NCI-H187 (cell line): ENCODE measurements at places on chromosomes 1 and 21.

GRCh38 chr1:9890224-9890731 is 19.8 kb downstream of the CTNNBIP1 start:
- no peak for DNase-seq

GRCh38 chr1:53310847-53311681 is 16.8 kb downstream of the LRP8 start:
- DNase-seq: no peak

- no peak for DNase-seq
Observed at GRCh38 chr1:169739980-169740379, 6.1 kb upstream of the SELE start.

GRCh38 chr1:1305300-1306069 is 2.2 kb downstream of the ACAP3 start:
- DNase-seq: no peak

- DNase-seq: no peak
Observed at GRCh38 chr21:39852021-39852721, 15.1 kb upstream of the PCP4 start.

DNA sequence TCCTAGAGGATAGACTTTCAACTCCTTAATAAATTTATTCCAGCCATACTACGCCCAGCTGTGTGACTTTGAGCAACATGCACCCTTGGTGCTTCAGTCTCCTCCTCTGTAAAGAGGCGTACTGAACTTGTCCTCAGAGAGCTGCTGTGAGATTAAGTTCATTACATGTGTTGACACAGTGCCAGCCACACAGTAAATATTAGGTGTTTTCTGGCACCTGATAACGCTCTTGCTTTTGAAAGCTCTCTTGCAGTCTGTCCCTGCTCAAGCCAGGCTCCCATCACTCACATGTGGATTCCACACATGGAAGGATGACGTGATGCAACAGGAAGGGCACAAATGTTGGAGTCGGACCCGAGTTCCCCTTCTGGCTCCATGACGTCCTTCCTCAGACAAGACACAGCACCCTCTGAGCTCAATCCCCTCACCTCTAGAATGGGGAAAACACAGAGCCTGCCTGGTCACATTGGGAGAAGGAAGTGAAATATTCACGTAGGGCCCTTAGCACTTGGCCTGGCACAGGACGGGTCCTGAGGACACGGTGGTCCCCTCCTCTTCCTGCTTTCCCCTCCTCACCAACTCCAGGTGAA is 7.7 kb downstream of the IFNLR1 start:
- no peak for DNase-seq

GRCh38 chr1:115062542-115063004 is 26.7 kb downstream of the TSPAN2 start:
- no peak for DNase-seq

GRCh38 chr1:159999204-159999603 is 32.6 kb downstream of the PIGM start:
- no peak for DNase-seq

DNA sequence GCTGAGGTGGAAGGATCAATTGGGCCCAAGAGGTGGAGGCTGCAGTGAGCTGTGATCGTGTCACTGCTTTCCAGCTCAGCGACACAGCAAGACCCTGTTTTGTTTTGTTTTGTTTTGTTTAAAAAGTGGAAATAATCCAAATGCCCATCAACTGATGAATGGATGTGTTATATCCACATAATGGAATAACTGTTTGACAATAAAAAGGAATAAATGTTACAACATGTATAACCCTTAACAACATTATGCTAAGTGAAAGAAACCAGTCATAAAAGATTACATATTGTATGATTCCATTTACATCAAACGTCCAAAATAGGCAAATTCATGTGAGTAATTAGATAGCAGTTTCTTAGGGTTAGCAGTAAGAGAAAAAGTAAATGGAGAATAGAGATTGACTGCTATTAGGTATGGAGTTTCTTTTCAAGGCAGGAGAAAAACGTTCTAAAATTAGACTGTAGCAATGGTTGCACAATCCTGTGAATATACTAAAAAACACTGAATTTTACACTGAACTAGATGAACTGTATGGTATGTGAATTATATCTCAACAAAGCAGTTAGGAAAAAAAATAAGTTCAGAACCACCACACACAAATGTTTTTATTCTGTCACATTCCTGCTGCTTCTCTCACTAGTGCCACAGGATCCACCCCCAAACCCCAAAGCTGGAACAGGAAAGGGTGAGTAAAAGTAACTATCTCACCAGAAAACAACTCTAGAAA is 15.7 kb downstream of the FOXJ3 start:
- no peak for DNase-seq

DNA sequence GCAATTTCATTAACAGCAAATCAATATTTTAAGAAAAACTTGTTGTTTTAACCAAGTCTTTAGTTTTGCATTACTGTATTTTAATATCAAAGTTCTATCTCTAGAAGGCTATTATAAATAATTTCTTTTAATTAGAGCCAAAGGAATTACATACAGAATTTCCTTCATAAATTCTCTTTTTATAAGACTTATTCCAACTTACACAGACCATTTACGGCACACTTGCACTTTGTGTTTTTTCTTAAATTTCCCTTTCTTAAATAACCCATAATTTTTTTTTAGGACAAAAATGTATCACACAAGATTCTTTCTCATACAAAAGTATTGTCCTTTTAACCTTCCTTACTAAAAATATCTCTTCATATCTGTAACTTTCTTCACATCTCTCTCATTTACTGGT is 458.5 kb upstream of the CHRM3 start:
- no peak for DNase-seq

- no peak for DNase-seq
Observed at GRCh38 chr1:94988356-94988755, 61.4 kb upstream of the CNN3 start.

- peak; percentile 39 for DNase-seq
Observed at GRCh38 chr1:37267111-37267835, 207.1 kb upstream of the ZC3H12A start.

- no peak for DNase-seq
Observed at GRCh38 chr1:109112056-109112651, 1.8 kb upstream of the ELAPOR1 start.

- DNase-seq: no peak
Observed at GRCh38 chr1:3898994-3899753, 898 bp downstream of the C1orf174 start.

- DNase-seq: peak; percentile 8
Observed at GRCh38 chr1:157691285-157691920, 9.2 kb downstream of the FCRL3 start.

- no peak for DNase-seq
Observed at GRCh38 chr1:47837056-47837830, 159.9 kb downstream of the TRABD2B start.

GRCh38 chr1:84143796-84144565 is at the start of gene PRKACB:
Gene PRKACB (plus strand): TSS chr1:84144271. CDS start chr1:84144362, 91 bp downstream.
- DNase-seq: no peak

DNA sequence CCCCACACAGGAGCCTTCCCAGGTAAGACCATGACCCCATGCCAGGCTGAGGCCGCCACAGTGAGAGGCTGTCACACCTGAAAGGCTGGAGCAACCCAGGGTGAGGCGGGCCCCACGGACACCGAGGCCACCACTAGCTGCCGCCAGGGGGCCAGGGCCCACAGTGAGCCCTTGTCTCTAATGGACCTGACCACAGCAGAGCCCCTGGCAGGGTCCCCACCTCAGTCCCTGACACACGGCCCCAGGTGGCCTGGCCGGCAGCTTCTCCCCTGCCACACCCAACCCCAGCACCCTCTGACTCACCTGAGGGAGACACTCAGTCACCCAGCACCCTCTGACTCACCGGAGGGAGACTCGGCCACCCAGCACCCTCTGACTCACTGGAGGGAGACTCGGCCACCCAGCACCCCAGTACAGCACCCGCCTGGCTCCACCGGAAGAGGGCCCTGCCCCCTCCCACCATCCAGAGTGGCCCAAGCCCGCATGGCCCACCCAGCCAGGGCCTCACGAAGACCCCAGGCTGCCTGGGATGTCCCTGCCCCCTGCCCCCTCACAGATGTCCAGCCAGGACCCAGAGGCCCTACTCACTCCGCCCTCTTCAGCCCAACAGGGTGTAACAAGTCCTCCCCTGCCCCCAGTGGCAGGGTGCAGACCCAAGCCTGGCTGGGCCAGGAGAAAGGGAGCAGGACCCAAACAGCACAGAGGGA is 4.4 kb downstream of the DVL1 start:
- no peak for DNase-seq

- no peak for DNase-seq
Observed at GRCh38 chr1:92065042-92065441, 10.2 kb downstream of the SETSIP start.

- no peak for DNase-seq
Observed at GRCh38 chr1:225921734-225922709, 2.0 kb downstream of the PYCR2 start.

- DNase-seq: no peak
Observed at GRCh38 chr1:97599447-97599846, 321.4 kb downstream of the DPYD start.

DNA sequence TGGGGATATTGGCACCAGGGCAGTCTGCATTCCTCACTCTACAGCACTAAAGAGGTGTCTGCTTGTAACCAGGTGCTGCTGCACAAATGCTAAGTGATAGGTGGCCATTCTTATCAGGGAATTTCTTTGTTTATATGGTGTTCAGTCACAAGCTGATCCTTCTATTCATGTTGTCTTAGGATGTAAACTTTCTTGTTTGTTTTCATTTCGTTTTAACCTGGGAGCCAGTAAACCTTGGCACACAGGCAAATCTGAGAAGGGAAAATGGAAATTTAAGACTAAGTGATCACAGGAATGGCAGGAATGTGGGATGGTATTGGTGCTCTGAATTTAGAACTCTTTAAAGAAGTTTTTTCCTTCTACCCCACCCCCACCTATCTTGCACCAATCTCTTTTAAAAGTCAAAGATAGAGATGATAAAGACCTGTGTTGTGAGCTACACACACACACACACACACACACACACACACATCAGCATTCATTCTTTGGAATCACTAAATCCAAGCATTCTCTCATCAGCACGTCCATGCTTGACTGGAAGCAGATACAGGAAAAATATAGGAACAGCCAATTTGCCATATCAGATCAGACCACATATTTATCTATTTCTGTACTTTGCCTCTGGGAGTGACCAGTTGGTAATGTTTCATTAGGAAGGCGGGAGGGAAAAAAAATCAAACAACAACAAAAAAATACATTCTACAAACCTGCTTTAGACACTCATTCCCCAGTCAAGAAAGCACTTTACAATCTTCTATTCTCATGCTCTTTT is 451.4 kb upstream of the ADGRL2 start:
- DNase-seq: no peak

GRCh38 chr1:185080422-185080821 is 35.1 kb downstream of the RNF2 start:
- DNase-seq: no peak

GRCh38 chr1:30378991-30379581 is 344.3 kb downstream of the MATN1 start:
- DNase-seq: no peak

DNA sequence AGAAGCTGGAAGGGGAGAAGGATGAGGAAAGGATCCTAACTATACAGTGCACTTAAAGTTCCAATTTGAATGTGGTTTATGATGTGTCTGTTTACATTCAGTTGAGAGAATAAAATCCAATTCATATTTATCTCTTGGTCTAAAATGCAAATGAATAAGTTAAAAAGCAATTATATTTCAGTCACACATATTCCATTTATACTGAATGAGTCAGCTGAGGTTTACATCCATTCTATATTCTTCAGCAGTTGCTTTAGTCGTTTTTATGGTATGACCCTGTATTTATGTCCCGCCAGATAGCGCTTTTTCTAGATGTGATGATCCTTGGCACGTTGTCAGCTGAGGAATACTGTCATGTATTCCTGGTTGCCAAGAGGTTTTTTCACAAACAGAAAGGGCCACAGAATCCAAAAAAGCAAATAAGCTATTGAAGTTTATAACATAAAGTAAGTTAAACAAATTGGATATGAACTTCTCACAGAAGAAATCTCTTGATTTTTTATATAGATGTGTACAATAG is 866.2 kb downstream of the NCAM2 start:
- DNase-seq: no peak

DNA sequence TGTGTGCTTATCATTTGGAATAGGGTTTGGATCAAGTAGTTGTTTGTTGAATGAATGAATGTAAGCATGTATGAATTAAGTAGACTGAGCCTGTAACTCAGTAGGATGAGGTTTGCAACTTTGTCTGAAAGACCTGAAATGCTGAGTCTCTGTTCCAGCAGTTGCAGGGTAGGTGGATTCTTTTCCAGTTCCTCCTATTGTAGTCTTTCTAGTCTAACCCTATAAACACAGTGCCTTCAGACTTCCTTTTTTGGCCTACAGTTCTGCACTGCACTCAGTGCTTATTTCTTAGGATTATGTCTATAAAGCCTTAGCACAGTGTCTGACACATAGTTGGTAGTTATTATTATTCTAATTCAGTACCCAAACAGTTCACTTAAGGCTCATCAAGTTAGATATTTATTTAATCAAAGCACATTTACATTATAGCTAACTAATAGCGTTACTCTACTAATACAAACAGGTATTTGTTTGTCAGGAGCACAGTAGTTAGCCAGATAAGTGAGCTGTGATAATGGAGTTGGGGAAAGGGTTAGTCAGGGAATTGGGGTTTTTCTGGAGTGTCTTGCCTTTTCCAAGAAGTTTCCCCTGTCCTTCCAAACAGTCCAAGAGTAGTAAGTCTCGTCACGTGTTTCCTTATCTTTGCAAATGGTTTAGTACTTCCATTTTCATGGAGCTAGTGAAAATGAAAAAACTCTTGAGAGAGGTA is 45.0 kb downstream of the ABCD3 start:
- DNase-seq: no peak

DNA sequence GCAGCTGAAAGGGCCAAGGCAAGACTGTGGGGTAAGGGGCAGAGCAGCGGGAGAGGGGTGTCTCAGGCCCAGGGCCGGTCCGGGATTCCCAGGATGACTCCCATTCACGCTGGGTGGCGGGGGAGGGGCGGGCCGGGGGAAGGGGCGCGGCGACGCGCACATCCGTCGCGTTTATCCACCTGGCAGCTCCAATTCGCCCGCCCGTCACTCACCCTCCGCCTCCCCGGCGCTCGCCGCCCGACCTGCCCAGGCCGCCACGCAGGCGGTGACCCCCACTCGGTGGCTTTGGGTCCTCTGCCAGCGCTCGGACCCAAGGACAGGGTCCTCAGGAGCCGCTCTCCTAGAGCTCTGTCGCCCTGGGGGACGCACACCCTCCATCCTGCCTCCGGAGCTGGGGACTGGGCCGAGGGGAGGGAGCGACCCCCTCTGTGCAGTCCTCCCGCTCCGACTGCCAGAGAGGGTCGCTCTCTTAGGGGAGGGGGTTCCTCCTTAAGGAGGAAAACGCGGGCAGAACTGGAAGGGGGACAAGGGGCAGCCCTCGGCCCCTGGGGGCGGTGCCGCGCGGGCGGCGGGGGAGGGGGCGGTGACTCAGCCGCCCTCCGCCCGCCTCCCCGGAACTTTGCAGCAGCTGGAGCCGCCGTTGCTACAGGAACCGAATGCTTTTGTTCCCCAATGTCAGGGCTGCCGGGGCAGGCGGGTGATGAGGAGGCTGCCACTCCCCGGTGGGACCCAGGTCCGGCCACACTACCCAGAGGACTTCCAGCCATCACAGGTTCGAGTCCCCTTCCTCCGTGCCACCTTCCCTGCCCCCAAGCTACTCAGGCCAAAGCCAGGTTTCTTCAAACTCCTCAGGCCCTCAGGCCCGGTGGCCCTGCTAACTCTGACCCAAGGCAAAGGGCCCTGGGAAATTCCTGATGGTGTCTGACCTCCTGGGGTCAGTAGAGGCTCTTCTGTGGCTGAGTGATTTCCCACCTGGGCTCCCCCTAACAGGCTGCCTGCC is 3.4 kb downstream of the ADGRB2 start:
- DNase-seq: no peak

GRCh38 chr1:9211291-9211811 is 23.2 kb upstream of the H6PD start:
- no peak for DNase-seq
